ENCODE measurements at places on chromosomes 1 and 21. TPM values are rescaled to one million over a fixed set of nuclear protein-coding genes. Genes with fewer than 3 reads are reported as not detected.

DNA sequence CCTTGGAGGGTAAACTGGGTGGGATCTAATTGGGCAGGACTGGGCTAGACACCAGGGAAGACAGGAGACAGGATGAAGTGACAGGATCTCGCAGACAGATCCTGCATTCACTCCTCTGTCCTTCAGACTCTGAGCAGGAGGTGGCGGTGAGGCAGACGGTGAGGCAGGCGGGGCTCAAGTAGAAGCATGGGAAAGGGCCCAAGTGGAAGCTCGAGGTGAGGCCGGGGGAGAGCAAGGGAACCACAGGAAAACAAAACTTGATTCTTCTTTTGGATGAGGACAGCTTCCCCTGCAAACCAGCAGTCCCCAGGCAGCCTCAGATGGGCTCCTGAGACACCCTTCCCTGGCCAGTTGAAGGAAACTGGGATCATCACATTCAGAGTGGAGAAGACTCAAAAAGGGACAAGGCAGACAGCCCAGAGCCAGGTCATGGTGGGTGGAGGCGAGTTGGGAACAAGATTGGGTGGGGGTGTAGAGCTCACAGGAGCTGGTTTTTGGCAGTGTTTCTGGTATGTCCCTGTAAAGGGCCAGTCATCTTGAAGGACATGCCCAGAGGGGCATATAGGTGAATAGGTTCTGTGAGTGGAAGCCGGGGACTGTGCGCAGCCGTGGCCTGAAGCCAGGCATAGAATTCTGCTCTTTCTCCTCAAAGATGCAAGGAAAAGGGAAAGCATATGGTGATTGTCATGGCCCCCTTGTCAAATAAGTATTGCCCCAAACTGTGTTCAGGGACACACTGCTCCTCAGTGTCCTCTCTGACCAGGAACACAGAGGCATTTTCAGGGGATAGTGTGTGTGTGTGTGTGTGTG is 18.0 kb downstream of the INKA2 start:
- DNase-seq: no peak

DNA sequence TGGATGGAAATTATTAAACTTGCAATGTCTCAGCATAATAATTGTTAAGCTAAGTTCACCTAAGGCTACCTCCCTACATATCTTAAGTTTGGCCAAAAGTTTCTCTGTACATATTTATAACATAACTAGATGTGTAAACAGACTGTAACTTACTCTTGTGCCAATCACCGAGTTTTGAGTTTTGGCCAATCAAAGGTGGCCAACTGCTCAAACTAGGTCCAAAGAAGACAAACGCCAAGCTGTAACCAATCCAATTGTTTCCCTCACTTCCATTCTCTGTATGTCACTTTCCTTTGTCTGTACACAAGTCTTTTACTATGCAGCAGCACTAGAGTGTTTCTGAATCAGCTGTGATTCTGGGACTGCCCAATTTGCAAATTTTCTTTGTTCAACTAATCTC is 197.8 kb downstream of the LYPLAL1 start:
- DNase-seq: no peak

- no peak for DNase-seq
Observed at GRCh38 chr1:107949467-107950253, 15.3 kb downstream of the VAV3 start.

Gene OPTC
- not detected for total RNA-seq

Measured in HCT116 (cell line).